ENCODE measurements at places on chromosomes 2 and 18.
A peak's percentile ranks its signal among the peaks of the same experiment; 100 is the strongest.

DNA sequence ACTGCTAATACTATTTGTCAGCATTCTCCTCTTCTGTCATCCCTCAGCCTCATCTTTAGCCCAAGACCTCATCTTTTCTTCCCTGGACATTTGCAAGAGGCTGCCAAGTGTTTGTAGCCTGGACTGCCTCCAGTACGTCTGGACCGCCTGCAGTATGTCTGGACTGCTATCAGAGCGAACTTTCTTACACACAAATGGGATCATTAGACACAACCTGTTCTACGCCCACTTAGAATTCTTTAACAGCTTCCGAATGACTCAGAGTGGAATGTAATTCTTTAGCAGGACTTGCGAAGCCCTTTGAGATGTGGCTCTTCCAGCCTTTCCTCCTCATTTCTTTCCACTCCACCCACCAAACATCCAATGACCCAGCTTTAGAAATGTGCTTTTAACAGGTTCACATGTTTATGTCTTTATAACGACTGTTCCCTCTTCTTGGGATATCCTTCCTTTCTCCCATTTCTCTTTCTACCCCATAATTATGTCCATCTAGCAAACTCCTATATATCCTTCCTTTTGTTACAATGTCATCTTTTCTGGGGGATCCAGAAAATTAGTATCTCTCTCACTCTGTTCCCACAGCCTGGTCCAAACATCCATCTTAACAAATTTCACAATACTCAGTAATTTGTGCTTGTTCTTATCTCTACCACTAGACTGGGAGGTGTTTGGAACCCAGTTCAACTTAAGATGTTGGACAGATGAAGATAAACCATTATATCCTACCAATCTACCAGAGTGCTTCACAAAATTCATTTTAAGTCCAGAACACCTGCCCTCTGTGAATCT lies 171.3 kb upstream of the PGAP1 start:
- no peak for DNase-seq

DNA sequence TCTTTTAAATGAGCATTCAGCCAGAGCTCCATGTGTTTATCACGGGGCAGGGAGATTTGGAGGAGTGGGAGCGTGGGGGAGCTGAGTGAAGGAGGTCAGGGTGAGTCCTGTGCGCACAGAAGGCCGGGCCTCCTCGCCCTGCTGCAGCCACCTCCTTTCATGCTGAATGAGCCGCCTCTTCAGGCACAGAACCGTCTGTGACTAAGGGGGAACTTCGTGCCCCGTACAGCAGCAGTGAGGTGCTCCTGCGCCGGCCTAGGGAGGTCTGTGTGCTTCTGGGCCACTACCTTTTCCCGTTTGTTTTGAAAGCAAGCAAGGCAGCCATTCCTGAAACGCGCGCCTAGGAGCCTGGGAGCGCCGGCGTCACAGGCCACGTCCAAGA lies 27.1 kb upstream of the ZNF516 start:
- DNase-seq: no peak

- DNase-seq: no peak
Observed at GRCh38 chr2:215377283-215377682, 58.6 kb downstream of the FN1 start.

DNA sequence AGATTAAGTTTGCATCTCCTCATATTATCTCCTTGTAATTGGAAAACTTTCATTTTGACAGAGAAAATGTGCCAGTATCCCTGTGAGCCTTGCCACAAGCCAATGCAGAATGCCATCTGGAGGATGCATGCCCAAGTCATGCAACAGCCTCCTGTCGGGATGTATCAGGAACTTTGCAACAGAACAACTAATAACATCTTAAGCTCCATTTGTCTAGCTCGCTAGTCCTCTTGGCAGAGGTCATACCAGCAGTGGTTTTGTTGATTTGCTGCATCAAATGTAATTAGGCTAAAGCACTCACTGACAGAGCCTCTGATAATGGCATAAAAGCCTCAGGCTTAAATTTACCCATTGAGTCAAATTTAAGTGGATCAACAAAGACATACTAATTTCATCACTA lies 125.8 kb downstream of the UBE2E3 start:
- DNase-seq: no peak

DNA sequence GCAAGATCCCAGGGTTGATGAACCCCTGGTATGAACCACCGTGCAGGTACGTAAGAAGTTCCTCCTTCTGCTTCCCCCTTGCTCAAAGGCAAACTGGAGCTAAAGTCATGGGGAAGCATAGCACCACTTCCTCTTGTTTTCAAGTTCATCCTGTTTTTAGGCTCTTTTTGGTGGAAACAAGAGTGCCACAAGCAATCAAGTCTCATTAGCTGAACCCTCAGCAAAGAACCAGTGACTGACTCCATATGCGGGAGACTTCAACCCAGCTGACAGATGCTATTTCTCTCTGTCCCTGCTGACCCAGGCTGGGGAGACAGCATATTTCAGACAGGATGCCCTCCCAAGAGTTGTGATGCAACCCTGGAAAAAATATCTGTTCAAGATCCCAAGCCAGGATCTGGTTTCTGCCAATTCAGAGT lies 47.7 kb downstream of the BCL2 start:
- DNase-seq: peak; percentile 65
